Hepatocyte (in vitro differentiated cells): ENCODE measurements at places on chromosomes 7 and 10. TPM values are rescaled to one million over a fixed set of nuclear protein-coding genes. Genes with fewer than 3 reads are reported as not detected.

- no peaks in the 10 kb centered on the region for H3K4me1 ChIP-seq
- no peak for DNase-seq
- H3K36me3 ChIP-seq = no peaks in the 10 kb centered on the region
- no peak overlapping the region for H3K4me3 ChIP-seq
- no peak overlapping the region for H3K27ac ChIP-seq
Measured at GRCh38 chr7:108380517-108380916, 75.7 kb downstream of the NRCAM start.

The CALCR gene
- total RNA-seq = 0.07 and 0.12 TPM in 2 replicates

- no peaks in the 10 kb centered on the region for H3K4me1 ChIP-seq
- no peak overlapping the region for H3K4me3 ChIP-seq
- no peak for DNase-seq
- H3K36me3 ChIP-seq = no peaks in the 10 kb centered on the region
Measured at GRCh38 chr7:142439739-142440138, 181.9 kb upstream of the PRSS58 start.

GRCh38 chr7:25795824-25796235 lies 356.2 kb upstream of the NFE2L3 start:
- no peaks in the 10 kb centered on the region for H3K27me3 ChIP-seq
- H3K27ac ChIP-seq = no peak overlapping the region
- no peaks in the 10 kb centered on the region for H3K4me1 ChIP-seq
- no peaks in the 10 kb centered on the region for H3K36me3 ChIP-seq

DNA sequence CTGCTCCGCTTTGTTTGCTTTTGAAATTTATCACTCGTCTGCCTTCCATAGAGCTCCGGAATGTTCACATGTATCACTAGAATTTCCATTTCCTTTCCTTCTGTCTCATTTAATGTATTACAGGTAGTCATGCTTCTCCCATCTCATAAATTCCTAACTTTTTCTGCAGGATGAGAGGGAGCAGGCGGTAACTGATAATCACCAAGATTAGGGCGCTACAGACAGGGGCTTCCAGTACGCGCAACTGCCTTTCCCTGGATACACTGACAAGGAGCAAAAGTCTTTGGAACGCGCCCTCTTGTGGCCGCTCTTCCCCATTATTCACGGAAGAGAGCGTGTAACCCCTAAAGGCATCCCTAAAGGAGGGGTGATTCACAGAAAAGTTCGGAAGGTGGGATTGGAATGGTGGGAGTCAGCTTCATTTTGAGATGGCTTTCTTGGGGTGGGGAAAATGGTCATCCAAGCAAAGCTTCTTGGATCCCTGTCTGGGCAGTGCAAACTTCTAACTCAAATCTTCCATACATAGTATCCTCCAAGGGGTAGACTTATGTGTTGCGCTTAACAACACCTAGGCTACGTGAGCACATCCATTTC lies 6.5 kb downstream of the INHBA start:
- peak; percentile 91 for DNase-seq
- peaks cover 21% of the 10 kb centered on the region for H3K4me1 ChIP-seq
- H3K27me3 ChIP-seq = peaks cover 27% of the 10 kb centered on the region
- peak overlapping the region; percentile 81 for H3K27ac ChIP-seq
- H3K36me3 ChIP-seq = no peaks in the 10 kb centered on the region
- peak overlapping the region; percentile 8 for H3K4me3 ChIP-seq
